ENCODE measurements at places on chromosomes 11 and 22.

DNA sequence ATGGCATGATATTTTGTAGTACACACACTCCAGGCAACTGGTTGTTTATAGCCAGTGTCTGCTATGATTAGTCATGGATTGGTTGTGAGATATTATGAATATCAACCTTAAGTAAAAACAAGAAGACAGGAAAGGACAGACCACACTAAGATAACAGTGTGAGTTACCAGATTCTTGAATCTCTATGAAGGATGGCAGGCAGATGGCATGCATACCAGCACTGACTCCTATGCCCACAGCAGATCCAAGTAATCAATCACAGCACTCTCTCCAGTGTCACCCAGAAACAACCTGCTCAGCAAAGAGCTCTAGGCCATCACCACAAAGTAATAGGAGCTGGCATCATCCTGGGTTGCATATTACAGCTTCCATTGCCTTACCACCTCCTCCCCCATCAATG is 116.6 kb downstream of the GALNT18 start:
- no peak for DNase-seq

DNA sequence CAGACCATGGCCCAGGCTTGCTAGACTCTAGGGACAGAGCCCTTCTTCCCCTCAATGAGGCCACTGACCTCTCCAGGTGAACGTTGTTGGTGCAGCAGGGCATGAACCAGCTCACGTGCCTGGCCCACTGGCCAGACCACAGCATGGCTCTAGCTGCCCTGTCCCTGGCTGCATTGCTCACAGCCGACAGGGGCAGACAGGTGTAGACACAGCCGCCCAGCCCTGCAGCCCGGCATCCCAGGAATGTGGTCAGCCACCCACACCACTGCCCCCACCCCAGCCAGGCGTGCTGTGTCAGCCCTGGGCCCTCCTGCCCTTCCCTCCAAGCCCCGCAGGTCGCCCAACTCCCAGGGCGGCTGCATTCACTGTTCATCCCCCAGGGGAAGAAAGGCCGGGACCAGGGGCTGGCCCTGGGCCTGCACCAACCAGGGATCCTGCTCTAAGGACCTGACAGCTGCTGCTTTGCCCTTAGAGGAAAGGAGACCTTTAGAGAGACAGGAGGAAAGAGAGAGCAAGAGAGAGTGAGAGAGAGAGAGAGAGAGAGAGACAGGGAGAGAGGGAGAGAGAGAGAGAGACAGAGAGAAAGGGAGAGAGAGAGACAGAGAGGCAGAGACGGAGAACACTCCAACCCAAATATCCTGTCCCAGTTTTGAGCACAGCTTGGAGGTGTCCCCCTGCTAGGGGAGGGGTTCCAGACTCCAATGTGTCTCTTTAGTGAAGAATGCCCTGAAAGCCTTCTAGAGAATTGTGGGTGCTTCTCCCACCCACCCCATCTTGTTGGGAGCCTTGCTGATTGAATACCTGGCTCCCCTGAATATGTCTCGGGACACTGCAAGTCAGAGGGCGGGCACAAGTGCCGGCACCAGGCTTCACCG is 44.2 kb upstream of the LINC01488 start:
- DNase-seq, result no peak

- no peak for DNase-seq
Observed at GRCh38 chr11:1156506-1157340, 1.0 kb upstream of the MUC5AC start.

GRCh38 chr11:12087075-12088004 is 23.1 kb upstream of the MICAL2 start:
- DNase-seq, result no peak

DNA sequence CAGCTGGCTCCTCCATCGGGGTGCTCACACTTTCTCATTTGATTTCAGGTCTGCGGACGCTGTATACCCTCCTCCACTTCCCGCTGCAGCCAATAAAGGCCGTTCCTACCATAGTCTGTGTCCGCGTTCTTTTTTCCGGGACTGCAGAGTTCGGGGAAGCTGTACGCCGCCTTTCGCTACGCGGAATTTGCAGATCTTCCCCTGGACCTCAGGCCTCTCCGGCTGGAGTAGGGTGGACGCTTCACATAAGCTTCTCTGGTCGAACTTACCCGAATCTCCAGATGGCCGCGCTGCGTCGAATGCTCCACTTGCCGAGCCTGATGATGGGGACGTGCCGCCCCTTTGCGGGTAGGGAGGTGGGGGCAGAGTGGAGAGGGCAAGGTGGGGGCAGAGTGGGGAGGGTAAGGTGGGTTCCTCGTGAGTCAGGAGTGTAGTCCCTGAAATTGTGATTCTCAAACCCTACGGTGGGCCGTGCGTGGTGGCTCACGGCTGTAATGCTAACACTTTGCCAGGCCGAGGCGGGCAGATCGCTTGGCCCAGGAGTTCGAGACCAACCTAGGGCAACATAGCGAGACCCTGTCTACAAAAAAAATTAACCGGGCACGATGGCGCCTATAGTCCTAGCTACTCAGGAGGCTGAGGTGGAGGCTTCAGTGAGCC is 617 bp downstream of the CSKMT start:
- DNase-seq, result no peak

DNA sequence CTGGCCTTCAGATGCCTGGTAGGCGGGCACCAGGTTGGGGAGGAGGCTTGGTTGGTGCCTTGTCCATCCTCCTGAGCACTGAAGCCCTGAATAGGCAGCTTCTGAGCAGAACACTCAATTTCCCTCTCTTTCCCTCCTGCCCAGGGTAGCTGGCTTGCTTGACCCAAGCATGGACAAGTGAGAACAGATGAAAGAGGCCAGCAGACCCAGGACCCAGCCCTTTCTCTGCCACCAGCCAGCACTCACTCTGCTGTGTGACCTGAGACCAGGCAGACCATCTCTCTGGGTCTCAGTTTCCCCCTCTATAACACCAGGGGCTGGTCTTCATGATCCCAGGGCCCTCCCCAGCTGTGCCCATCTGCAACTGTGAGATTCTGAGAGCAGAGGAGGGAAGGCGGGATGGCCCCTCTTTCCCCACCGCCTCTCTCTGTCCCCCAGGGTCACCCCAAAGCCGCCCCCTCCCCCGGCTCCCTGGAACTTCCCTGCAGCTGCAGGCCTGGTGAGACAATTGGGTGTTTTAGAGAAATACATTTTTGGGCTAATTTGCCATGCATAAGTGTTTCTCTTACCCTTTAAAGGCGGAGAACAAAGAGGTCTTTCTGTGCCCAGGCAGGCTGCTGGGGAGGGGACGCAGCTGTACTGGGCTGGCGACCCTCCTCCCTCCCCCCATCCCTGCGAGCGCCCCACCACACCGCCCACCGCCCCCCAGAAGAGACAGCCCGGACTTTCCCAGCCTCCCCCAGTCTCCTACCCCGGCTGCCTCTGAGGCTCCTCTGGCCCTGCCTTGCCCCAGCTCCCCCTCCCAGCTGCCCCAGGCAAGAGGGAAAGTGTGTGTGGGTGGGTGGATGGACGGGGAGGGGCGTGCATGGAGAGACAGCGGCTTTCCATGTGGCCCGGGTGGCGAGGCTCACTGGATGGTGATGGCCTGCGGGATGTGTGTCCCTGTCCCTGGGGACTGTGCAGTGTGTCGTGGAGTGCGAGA is 30.8 kb upstream of the PICK1 start:
- DNase-seq, result no peak

DNA sequence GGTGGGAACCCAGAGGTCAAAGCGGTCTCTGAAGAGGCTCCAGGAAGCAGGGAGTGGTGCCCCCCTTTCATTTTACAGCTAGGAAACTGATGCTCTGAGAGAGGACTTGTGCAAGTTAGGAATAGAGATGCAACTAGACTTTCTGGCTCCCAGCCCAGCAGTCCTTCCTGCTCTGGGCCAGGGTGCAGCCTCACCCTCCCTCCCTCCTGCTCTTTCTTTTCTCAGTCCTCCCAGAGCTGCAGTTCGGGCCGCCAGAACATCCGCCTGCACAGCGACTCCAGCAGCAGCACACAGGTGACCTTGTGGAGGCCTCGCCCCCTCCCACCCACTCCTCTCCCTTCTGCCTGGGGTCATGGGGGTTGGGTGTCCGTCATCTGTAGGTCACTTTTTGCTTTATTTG is 51.5 kb downstream of the LHFPL7 start:
- DNase-seq, result no peak

- no peak for DNase-seq
Observed at GRCh38 chr22:17945888-17946648, 78.3 kb downstream of the MICAL3 start.

DNA sequence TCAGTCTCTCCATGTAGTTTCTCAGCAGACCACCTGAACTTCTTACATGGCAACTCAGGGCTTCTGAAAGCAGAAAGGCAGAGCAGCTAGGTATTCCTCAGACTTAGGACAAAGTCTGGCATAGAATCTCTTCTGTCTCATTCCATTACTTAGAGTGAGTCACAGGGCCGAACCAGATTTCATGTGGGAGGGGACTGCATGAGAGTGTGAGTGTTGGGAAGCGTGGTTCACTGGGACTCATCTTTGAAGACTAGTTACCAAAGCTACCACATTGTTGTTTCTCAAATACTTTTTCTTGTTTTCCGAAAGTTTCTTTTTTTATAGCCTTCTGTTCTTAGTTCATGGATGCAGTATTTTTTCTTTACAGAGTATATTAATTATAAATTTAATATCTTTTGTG is 36.1 kb upstream of the SCN3B start:
- DNase-seq, result no peak

GRCh38 chr11:46868912-46869311 is 22.8 kb upstream of the CKAP5 start:
- DNase-seq, result no peak

DNA sequence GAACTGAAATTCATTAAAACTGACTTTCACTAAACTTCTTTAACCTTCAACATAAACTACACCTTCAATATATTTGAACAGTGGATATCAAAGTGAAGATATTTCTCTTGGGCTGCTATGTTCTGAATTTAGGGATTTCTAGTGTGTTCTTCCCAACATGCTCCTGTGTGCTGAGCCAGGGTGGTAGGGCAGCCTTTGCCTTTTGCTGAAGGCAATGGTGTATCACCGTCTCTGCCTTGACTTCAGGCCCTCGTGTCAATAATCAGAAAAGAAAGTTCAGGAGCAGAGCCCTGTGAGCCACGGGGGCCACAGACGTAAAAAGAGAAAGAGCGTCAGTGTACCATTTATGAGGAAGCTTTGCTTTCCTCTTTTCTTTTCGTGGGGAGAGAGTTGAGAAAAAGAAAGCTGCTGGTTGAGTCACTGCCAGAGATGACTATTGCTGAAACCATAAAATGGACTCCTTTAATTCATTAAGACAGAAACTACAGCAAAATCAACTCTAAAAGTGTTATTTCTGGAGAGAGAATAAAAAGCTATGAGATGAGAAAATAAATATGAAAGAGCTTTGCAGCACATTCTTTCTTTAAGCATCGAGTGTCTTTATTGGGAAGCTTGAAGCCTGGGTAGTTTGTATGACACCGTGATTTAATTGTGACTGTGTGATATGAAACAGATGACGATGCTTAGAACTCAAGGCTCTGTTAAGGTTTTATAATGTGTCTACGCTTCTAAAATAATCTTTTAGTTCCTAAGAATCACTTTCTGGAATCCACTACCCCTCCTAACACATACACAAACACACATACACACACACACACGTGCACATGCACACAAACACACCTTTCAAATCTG is 271.8 kb upstream of the MTNR1B start:
- no peak for DNase-seq

DNA sequence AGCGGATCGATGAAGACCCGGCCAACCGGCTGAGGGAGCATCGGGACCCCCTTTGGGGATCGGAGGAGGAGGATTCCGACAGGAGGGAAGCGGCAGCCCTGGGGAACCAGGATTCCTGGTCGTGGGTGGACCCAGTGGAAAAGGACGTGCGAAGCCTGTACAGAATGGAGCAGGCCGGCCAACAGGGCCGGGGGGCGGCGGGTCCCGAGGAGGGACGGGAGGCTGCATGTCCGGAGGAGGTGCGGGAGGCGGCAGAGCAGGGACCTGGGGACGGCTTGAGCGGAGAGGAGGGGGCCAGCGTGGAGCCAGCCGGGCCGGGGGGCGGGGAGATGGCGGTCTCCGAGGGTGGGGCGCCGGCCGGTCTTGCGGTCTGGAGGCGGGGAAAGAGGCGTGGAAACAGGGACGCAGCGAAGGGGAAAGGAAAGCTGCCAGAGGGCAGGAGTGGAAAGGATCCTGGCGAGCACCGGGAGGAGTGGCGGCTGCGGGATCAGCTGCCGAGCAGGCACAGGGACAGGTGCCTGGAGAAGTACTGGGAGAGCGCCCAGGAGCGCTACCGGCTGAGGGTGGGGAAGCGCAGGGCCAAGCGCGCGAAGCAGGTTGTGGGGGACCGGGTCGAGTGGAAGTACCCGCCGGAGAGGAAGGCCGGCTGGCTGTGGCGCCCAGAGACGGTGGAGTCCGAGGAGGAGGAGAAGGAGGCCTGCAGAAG is at the start of gene ANO5:
Gene ANO5 (plus strand): TSS at position 444 of the 706 bp plus-strand sequence. CDS start 408 bp downstream, outside the sequence.
- DNase-seq, result peak; percentile 32

DNA sequence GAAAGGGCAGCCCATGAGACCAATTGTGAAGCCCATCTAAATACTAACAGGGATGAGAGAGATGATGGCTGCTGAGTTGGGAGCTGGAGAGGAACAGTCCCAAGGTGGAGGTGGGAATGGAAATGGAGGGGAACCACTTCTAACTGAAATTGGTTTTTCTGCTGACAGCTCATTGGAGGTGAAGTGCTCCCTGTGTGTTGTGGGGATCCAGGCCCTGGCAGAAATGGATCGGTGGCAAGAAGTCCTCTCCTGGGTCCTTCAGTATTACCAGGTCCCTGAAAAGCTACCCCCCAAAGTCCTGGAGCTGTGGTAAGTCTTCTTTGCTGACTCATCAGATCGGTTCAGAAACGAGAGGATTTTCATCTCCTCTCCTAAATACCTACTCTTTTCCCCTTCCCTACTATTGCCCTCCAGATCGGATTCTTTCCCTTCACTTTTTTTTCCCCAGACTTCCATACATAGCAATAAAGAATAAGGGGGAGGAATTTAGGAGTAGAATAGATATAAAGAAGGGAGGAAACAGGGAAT is 2.0 kb downstream of the PEX26 start:
- DNase-seq, result no peak

GRCh38 chr11:115626414-115626813 is 122.2 kb upstream of the CADM1 start:
- no peak for DNase-seq

- no peak for DNase-seq
Observed at GRCh38 chr11:221539-221938, 14.0 kb downstream of the RIC8A start.

DNA sequence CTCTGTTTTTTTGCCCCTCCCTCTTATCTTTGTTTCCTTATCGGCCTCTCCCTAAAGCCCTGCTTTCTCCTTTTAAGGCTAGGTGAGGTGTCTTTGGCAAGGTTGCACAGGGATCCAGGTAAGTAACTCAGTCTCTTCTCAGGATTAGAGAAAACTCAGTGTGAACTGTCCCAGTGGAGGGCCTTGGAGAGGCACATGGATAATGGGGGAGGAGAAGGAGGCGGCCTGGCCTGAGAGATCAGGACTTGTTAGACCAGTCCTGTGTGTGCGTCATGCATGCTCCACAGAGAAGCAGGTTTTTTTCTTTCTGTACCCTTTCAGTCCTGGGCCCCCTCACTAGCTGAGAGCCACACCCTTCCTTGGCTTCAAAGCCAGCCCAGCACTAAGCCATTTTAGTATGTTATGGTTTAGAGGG is 19.9 kb downstream of the CTNND1 start:
- DNase-seq, result no peak

DNA sequence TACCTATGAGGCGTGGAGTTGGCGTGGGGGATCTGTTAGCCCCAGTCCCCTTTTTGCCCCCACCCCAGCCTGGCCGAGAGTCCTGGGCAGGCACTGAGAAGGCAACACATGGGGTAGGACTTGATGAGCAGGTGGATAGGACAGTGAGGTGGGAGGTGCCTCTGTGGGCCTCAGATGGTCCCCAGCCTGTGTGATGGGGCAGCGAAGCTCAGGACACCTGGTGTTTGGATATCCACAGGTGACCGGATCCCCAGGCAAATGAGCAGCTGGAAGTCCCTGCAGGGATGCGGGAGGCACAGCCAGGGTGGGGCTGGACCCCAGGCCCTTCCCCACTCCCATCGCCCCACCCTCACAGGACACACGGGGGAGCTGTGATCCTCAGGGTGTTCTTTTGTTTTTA is 9.7 kb downstream of the FBLN1 start:
- DNase-seq, result no peak
